ENCODE measurements at places on chromosomes 13 and 19.

- DNase-seq: no peak
Observed at GRCh38 chr19:48451624-48452023, 3.8 kb upstream of the KCNJ14 start.

DNA sequence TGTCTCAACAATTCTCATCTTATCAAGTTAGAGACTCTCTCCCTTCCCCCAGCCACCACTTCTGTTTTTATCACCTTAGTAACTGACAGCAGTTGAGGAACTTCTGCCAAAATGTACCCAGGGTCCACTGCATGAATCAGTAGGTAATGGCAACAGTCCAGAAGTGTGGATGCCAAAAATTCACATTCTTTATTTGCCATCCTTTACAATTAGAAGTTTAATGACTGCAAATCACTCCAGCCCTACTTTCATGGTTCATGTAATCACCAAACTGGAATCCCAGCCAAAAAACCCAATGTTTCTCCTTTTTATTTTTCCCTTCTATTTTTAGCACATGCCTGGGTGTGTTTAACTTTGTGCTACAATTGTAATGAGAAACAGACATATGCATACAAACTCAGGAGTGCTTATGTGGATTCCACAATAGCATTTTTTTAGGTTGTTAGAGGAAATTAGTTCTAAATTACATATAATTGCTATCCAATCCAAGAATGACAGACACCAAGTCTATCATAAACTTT is 243.5 kb downstream of the RGCC start:
- DNase-seq: peak; percentile 61

GRCh38 chr13:70812481-70812880 is 704.2 kb upstream of the KLHL1 start:
- no peak for DNase-seq

GRCh38 chr13:95361686-95362085 is 60.4 kb upstream of the ABCC4 start:
- DNase-seq: no peak

- DNase-seq: no peak
Observed at GRCh38 chr19:47826800-47827199, 5.1 kb downstream of the CRX start.

GRCh38 chr13:98370806-98371515 is 193.9 kb upstream of the RNF113B start:
- DNase-seq: peak; percentile 63

- no peak for DNase-seq
Observed at GRCh38 chr13:30564489-30564888, 53.2 kb upstream of the USPL1 start.

- DNase-seq: peak; percentile 82
Observed at GRCh38 chr19:45767410-45767880, 1.6 kb downstream of the SIX5 start.

GRCh38 chr13:104321756-104322155 is 1255.5 kb upstream of the SLC10A2 start:
- no peak for DNase-seq

- DNase-seq: peak; percentile 60
Observed at GRCh38 chr19:1718420-1719291, 34.6 kb upstream of the ONECUT3 start.

- no peak for DNase-seq
Observed at GRCh38 chr19:32457571-32458158, 52.1 kb downstream of the DPY19L3 start.

DNA sequence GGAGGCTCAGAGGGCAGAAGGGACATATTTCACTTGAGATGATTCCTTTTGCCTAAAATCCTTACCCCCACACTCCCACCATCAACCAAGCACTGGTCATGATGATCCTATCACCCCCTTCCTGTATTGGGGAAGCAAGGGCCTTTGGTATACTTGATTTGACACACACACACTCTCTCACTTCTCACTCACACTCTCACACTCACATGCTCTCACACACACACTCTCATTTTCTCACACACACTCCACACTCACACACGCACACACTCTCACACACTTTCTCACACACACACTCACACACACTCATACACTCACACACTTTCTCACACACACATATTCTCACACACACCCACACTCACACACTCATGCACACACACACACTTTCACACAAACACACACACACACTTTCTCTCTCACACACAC is 8.6 kb downstream of the RGCC start:
- no peak for DNase-seq

DNA sequence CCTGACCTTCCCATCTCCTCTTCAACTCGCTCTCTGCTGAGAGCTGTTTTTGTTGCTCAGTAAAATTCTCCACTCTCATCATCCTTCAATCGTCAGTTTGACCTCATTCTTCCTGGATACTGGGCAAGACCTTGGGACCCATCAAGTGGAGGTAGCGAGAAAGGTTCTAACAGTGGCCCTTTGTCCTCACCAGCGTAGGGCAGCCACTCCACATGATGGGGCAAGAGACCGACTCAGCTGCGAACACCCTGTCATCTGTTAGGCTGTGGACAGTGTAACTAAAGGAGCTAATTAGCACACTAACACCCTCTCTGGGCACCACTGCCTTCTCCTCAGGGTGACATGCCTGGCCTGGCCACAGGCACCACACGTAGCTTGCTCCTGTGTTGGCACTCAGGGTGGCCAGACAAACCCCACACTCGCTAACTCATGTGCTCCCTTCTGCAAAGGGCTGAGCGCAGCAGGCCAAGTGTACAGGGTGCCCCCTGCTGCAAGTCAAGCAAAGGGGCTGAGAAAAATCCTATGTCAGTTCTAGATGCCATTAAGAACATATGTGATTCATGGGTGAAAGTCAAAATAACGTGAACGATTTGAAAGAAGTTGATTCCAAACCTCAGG is 1216.0 kb downstream of the SLITRK5 start:
- no peak for DNase-seq

DNA sequence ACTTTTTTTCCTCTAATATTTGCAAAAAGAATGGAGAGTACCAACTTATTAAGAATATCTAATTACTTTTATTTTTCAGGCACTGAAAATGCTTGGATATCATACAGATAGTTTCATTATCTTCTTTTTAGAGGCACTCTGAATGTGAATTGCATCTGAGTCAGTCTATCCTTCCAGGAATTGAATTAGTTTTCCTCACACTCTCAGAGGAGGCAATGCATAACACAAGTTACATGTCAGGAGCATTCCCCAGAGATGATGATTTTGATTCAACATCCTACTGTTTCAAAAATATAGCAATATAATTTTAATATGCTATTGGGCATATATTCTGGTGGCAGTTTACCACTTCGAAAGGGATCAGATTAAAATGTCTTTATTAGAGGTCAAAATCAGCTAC is 1315.4 kb downstream of the PCDH9 start:
- DNase-seq: no peak

DNA sequence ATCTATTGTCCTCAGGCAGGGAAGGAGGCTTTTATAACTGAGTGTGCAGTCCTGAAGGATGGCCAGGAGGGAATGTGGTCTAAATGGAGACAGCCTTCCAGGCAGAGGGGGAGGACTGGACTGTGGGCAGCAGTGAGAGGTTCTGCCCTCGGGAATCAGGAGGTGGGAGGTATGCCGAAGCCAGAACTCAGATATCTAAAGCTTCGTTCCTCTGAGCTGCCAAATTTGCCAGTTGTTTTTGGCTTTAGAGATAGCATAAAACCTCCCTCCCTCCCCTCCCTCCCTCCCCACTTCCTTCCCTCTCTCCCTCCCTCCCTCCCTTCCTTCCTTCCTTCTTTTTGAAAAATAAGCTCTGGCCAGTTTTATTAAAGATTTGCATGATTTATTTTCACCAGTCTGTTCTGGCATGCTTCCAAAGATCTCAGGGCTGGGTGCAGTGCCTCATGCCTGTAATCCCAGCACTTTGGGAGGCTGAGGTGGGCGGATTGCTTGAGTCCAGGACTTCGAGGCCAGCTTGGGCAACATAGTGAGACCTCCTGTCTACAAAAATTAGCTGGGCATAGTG is 2.4 kb downstream of the MEDAG start:
- DNase-seq: peak; percentile 46

DNA sequence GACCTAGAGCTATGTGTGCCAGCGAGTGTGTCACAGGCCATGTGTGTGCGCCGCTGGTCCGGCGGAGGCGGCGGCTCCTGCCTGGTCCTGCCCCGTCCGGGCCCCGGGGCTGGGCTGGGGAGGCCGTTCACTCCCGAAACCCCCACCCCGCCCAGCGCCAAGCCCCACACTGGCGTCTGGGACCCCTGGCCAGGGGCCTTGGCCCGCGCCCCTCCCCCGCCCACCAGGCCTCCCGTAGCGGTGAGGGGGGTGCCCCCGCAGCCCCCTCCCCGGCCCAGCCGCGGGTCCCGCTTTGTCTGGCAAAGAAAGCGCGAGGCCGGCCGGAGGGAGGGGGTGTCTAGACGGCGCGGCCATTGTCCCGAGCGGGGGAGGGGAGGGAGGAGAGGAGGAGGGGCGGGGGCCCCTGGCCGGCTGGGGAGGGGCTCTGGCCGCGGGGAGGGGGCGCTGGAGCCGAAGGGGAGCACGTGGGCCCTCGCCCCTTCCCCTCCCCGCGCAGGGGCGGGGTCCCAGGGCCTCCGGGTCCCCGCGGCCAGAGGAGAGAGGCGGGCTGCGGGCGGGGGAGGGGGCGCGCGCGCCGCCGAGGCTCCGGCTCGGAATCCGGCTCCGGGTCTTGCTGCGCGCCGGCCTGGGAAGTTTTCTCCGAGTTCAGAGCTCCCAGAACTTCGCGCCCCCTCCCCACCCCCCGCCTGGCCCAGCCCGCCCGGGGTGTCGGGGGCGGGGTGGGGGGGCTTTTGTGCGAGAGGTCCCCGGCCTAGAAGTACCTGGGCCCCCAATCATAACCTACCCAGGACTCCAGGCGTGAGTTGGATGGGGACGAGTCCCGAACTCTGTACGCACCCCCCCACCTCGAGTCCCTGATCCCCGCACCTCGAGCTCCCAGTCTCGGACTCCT is 888 bp downstream of the NOTCH3 start:
- peak; percentile 94 for DNase-seq

DNA sequence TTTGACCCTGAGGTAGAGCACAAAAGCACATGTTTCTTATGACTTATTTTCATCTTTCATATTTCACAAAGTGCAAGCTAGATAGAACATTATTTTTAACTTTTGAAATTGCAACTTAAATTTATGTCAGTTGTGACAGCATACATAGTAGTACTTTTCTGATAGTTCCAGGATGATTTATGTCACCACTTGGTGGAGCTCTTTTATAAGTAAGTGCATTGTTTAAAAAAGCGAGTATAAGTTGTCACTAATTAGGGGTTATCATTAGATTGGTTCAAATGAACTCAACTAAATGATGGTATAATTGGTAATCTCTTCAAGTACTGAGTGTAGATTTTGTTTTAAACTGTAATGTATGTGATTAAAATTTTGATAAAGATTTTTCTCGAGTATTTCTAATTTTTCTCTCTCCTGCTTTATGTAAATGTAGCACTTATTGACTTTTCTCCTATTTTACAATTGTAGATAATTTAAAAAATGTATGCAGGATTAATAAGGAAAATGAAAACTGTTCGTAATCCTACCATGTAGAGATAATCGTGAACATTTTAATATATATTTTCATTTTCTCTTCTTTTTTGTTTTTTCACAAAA is 31.1 kb downstream of the RB1 start:
- peak; percentile 63 for DNase-seq

DNA sequence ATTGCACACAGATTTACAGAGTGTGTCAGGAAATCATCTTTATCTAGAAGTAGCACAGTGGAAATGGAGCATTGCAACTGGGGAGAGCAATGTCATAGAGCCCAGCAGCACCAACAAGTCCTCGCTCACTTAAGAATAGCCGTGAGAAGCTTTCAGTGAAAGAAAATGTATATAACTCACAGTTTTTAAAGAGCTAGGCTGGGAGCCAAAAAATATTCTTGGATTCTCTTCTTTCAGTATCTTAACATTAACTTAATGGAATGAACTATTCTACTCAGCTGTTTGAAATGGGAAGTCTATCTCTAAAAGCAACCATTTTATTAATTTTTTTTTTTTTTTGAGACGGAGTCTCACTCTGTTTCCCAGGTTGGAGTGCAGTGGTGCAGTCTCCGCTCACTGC is 329.6 kb downstream of the COG6 start:
- DNase-seq: no peak

DNA sequence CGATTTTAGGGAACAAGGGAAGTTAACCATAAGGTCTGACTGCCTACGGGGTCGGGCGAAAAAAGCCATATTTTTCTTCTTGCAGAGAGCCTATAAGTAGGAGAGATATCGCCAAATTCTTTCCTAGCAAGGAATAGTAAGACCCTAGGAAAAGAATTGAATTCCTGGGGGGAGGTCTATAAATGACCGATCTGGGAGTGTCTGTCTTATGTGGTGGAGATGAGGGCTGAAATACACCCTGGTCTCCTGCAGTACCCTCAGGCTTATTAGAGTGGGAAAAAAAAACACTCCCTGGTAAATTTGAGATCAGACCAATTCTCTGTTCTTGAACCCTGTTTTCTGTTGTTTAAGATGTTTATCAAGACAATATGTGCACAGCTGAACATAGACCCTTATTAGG is 447.5 kb upstream of the ATXN8OS start:
- no peak for DNase-seq

DNA sequence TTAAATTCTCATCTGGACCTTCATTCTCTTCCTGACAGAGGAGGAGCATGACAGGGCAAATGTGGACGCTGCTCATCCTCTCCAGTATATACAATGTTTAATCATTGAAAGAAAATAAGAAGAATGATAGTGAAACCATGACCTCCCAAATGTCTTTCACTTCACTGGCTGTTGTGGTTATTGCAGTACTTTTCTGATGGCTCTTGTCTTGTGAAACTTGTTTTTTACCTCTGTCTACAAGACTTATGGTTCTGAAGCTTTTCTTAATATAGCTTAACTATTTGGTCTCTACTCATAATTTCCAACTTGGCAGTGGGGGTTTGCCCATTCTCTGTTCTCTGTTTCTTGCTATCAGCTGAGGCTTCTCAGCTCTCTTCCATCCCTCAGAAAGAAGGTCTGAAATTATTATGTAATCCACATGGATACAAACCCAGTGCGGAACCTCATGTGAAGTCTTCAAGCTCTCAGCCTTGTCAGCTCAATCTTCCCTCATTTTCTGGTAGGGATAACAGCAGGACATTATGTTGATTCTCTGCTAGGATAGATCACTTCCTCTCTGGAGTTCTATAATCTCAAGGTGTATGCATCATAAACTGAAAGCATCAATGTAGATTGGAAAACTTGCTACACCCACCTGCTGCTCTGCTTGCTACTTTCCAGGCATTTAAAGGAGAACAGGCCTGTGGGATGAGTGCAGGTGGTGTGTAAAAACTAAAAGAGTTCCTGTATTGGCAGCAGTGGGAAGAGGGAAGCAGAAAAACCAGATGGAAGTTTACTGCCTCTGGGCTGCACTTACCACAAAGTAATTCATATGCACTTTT is 250.3 kb upstream of the HTR2A start:
- DNase-seq: no peak

All from eye (tissue), 1 donor.